Naive thymus-derived CD8-positive, alpha-beta T cell (primary cell): ENCODE measurements at places on chromosomes 11 and 22.

GRCh38 chr22:40176921-40177737 is 596 bp upstream of the TNRC6B start:
- DNase-seq = peak; percentile 53

DNA sequence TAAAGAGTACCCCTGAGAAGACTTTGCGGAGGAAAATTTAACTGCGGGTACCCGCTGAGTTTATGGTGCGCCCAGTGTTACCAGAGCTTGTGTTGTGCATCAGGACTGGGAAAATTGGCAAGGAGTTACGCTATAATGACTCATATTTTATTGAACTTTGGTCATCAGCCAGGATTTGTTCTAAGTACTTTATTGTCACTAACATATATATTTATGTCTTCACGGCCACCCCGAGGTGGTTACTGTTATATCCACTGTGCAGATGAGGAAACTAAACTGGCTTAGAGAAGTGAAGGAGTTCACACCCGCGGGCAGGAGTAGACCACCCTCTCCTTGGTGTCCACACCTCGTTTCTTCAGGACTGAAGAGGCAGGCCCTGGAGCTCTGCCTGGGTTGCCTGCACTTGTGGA is 667 bp downstream of the ACCS start:
- DNase-seq = no peak

DNA sequence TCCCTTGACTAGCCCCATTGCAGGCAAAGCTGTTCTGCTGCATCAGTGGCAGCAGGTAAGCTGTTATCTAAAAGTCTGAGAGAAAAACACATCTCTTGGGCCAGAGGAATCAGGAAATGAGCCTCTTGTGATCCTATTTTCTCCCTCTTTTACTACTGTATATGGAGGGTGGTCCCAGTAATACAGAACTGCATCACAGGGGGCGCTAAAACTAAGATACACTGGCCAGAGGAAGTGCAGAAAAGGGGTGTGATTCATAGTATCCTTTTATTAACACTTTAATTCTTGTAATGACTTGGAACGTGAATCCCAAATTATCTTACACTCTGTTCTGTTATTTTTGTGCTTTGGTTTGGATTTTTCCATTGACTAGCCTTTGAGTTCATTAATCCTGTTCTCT is 8.8 kb upstream of the MED17 start:
- DNase-seq = no peak

GRCh38 chr11:64028398-64029115 is 7.2 kb upstream of the FLRT1 start:
- DNase-seq = no peak

DNA sequence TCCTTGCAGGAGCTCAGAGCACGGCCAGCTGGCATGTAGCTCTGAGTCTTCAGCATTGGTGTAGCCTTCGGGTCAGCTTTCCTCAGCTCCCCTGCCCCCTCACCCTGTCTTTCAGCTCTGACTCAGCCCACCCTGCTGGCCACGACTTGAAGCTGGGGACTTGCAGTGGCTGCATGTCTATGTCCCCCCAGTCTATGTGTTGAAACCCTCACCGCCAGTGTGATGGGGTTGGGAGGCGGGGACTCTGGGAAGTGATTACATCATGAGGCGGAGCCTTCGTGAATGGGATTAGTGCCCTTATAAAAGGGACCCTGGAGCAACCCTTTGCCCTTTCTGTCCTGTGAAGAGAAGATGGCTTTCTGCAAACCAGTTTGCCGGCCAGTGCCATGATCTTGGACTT is 111.1 kb downstream of the CTTN start:
- DNase-seq = no peak

DNA sequence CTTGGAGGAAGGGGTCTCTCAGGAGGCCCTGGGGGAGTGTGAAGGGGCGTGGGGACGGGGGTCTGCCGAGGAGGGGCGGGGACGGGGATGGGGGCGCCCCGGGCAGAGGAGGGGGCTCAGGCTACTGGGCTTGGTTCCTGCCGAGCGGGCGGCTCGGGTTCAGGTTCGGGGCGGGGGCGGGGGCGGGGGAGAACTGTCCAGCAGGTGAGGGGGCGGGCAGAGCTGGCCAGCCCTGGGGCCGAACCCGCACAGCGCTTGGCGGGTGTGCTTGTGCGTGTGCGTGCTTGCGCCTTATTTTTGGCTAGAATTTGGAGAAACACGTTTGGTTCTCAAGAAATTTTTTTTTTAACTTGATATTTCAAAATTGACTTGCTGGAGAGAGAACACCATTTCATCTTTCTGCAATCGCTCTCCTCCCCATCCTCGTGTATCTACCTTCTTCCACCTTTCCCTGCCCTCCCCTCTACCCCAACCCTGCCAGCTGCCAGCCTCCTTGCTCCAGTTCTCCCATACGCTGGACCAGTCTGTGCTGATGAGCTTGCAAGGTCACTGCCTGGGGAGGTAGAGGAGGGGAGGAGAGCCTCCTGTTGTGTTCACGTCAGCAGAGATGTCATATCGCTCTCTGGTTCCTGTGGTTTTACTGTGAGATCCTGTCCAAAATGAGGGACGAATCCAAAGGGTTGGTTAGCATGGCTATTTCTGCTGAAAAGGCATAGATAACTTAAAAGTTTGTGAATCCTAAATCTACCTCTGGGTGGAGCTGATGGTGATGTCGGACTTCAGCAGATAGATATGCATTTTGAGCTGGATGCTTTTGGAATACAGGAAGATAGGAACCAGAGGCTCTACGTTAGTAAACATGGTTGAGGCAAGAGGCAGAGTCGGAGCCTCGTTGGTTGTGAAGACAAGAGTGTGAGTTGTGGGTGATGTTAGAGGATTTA is 668 bp downstream of the MADD start:
- DNase-seq = no peak

DNA sequence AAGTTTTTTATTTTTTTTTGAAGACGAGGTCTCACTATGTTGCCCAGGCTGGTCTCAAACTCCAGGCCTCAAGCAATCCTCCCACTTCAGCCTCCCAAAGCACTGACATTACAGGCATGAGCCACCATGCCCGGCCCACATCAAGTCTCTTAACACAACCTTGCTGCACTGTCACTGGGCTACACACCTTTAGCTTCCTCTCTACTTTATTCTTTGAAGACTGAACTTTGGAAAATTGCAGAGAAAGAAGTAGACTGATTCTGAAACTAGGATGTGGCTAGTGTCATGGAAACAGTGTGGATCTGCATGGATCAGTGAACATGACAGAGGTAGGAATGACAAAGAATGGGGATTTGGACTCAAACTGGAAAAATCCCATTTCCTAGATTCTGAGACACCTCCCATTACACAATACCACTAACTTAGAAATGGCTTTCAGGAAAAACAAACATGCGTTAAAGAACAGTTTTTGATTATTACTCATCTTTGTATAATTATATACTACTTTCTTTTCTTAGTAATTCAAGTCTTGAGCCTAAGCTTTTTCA is 99.6 kb upstream of the SPON1 start:
- DNase-seq = no peak
